ENCODE measurements at places on chromosomes 7 and 10.

- no peak for DNase-seq
Measured at GRCh38 chr10:70576803-70577517, 25.6 kb downstream of the PRF1 start.

DNA sequence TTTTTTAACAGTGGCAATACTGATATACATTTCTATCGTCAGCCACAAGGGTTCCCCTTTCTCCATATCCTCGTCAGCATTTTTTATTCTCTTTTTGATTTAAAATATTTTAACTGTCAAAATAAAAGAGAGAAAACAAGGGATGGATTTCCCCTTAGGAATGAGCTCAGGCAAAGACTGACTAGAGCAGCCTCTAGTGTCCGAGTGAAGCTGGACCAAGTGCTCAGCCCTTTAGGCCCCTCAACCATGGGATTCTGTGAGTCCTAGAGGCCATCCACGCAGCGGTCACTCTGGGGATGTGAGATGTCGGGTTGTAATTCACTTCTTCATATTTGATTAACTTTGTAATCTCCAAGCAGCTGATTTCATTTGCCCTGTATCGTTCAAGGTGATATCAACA is 137.4 kb upstream of the RNF32 start:
- no peak for DNase-seq

GRCh38 chr7:11182736-11183135 is 209.1 kb downstream of the PHF14 start:
- no peak for DNase-seq

DNA sequence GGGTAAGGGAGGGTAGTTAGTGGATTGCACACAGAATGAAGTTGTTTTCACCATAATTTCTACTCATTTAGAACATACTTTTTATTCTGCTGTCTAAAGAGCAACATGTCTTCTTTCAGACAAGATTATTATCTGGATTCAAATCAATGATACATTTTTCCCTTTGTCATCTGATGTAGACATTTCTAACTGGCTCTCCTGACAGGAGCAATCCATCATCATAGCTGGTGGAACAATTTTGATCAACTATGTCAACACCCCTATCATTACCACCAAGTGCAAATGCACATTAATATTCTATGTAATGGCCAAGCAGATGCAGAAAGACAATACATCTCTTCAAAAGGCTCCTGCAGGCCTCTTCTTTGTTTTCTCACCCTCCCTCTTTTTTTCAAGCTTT is 672.9 kb upstream of the LRRTM3 start:
- no peak for DNase-seq

DNA sequence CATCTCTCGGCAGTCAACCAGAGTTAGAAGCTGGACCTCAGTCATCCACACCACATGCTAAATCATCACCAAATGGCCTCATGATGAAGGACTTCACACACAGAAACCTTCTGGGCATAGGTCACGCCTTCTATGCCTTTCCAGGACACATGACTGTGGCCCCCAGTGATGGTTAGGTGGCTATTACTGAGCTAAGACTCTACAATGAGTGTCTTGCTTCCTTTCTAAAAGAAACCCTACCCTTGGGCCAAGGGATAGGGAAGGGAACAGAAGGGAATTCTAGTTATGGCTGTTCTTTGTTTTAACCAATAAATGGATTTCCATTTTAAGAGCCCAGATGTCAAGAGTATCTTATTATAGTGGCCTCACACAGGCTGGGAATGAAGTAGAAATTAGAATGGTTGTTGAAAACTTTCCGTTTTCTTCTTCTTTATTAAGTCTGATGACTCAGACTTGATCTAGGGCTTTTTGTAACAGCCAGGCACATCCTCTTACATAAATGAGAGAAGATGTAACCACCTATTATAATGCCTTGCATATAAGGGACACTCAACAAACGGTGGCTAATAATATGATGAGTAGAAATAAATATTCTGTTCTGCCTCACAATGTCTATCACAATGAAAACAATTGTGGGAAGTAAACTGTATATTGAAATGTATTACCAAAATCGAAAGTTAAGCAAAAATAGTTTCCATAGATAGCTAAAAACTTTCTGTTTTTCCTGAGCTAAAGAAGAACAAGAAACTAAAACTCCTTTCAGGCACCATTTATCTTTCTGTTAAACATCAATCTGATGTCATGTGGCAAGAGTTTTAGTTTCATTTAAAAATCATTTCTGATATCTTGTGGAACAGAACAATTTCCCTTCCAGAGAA is 62.5 kb upstream of the TOMM7 start:
- DNase-seq = no peak

GRCh38 chr10:97333601-97334369 is 744 bp downstream of the FRAT2 start:
- DNase-seq = no peak

DNA sequence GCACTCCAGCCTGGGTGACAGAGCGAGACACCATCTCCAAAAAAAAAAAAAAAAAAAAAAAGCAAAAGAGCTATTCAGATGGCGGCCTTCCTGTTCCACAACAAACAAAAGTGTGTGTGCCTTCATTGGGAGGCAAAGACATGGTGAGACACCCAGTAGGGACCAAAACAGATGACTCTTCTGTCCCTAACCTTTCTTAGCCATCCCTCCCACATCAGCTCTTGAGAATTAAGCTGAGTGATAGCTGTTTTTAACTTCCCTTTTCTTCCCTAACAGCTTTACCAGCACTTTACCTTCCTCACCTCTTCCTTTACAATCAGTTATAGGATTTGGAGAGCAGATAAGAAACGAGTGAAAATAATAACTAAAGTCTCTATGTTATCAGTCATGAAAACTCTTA is 48.2 kb downstream of the ARMH3 start:
- no peak for DNase-seq

DNA sequence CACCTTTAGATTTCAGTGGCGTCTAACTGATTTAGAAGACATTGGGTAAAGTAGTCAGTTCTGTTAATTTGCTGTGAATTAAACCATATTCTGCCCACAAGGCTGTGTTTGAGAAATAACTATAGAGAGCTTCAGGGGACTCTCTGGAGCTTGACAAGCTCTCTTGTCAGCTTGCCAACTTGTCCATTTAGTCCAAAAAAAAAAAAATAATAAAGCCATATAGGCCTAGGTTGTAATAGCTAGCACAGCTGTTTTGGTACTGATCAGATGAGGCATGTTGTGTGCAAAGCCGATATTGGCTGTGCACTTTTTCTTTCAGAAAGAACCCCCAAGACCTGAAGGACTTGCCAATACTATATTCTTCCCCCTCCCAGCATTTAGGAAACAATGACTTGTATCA is 20.2 kb upstream of the ZNF282 start:
- DNase-seq = no peak

GRCh38 chr10:109912335-109913281 is 10.7 kb downstream of the XPNPEP1 start:
- DNase-seq = no peak

DNA sequence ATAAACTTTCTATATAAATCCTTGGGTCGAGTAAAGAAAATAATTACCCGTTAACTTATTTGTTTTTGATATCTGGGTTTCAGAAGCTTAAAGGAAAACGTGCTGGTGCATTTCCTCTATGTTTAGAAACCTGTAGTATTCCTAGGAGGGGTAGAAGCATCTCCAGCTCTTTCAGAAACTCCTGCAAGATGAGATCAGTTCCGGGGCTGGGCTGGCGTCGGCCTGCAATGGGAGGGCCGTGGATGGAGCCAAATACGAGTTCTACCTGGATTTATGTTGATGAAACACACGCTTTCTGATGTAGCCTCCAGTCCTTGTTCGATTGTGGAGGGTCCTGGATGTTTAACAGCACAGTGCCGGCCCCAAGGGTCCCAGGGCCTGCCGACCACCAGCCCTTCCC is 35.8 kb upstream of the DIP2C start:
- no peak for DNase-seq

DNA sequence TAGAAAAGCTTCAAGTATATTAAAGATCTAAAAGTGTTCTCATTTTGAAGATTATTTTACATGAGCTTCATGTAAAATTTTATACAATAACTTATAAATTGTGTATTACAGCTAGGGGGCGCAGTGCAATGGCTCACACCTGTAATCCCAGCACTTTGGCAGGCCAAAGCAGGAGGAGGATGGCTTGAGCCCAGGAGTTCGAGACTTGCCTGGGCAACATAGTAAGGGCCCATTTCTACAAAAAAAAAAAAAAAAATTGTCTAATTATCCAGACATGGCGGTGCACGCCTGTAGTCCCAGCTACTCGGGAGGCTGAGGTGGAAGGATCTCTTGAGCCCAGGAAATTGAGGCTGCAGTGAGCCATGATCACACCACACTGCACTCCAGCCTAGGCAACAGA is 16.6 kb downstream of the ACBD5 start:
- no peak for DNase-seq

GRCh38 chr10:75773231-75773780 is 341.9 kb downstream of the LRMDA start:
- DNase-seq = no peak

Data from SK-N-MC (cell line).